ENCODE measurements at places on chromosomes 1 and 21. TPM values are rescaled to one million over a fixed set of nuclear protein-coding genes. Genes with fewer than 3 reads are reported as not detected.

DNA sequence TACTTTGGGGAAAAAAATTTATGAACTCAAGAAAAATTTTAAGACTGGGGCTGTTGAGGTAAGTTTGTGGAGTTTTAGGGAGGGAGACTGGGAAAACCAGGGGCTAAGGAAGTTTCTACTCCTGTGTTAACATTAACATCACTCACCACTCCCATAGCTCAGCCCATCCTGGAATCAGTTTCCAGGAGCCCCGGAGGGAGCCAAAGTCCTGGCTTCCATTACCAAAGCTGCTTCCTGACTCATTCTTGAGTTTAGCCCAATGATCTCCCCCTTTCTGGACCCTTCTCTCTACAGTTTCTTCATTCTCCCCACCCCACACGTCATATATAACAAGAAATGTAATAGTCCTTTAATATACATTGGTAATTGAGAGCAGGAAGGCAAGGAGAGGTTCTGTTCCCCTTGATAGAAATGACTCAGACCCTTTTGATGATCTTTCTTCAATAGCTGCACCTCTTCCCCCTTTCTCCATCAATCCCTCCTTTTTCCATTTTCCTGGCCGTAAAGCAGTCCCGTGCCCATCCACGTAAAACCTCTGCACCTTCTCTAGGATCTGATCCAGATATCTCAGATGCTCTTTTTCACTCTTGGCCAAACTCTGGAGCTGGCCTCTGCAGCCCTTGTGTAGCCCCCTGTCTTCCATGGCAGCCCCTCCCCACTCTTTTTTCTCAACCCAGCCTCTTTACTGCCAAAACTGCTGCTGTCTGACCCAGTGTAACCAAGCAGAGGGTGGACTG lies 4.6 kb upstream of the PIAS3 start:
- H3K4me3 ChIP-seq, result no peak overlapping the region
- peaks cover 5% of the 10 kb centered on the region for H3K4me1 ChIP-seq
- no peaks in the 10 kb centered on the region for H3K36me3 ChIP-seq

DNA sequence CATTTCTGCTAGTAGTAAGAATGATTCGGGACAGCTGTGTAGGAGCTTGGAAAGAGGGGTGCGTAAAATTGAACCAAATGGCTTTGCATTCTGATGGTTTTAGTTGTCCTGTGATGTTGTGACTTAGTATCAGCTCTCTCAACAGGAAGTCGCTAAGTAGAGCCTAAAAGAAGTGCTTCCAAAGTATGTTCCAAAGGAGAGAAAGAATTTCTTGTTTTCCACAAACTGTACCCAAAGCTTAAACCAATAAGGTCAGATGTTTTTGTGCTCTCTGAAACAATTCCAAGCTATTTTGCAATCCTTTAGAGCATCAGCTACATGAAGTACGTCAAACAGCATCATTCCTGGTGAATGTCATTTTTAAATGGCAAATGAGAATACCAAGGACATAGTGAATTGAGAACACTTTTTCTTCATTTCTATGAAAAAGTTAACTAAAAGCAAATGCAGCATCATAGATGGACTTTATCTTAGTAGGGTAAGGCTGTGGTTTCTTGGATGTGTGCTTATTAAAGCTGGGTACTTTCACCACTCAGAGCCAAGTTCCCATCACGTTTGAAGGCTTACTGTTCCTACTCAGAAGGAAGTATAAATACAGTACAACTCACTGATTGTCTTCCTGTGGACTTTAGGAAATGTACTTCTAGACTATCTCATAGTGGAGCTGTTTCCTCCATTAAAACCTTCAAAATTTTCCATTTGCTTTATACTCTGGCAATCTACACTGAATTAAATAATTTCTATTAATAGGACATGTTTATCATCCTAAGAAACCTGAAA lies 148.6 kb downstream of the C1orf21 start:
- no peaks in the 10 kb centered on the region for H3K4me1 ChIP-seq
- H3K27ac ChIP-seq, result no peak overlapping the region
- H3K36me3 ChIP-seq, result peaks cover 2% of the 10 kb centered on the region

- peaks cover 67% of the 10 kb centered on the region for H3K4me1 ChIP-seq
- no peak overlapping the region for H3K4me3 ChIP-seq
- H3K27me3 ChIP-seq, result no peaks in the 10 kb centered on the region
- peak overlapping the region; percentile 82 for H3K27ac ChIP-seq
- peaks cover 8% of the 10 kb centered on the region for H3K36me3 ChIP-seq
- no peak for DNase-seq
Measured at GRCh38 chr1:36377791-36378492, 7.8 kb downstream of the STK40 start.

The KCNE2 gene
- total RNA-seq, result not detected

All from activated CD8-positive, alpha-beta memory T cell treated with anti-CD3 and anti-CD28 coated beads, Interleukin-2, amount 10 ng/mL, durations not matched to agents 7 days and 5 days (primary cell).